ENCODE measurements at places on chromosomes 4 and X. TPM values are rescaled to one million over a fixed set of nuclear protein-coding genes. Genes with fewer than 3 reads are reported as not detected.

REELD1 gene
- 0.29 TPM for total RNA-seq

STPG2 gene
- total RNA-seq: 0.41 TPM

NDP gene
- total RNA-seq: not detected

RHOXF1 gene
- total RNA-seq: 0.72 TPM

LIMCH1 gene
- total RNA-seq: 369 TPM

FHDC1 gene
- total RNA-seq: 25.7 TPM

MAGIX gene
- 7.1 TPM for total RNA-seq

S100G gene
- total RNA-seq: not detected

GATA1 gene
- total RNA-seq: 0.87 TPM

DNA sequence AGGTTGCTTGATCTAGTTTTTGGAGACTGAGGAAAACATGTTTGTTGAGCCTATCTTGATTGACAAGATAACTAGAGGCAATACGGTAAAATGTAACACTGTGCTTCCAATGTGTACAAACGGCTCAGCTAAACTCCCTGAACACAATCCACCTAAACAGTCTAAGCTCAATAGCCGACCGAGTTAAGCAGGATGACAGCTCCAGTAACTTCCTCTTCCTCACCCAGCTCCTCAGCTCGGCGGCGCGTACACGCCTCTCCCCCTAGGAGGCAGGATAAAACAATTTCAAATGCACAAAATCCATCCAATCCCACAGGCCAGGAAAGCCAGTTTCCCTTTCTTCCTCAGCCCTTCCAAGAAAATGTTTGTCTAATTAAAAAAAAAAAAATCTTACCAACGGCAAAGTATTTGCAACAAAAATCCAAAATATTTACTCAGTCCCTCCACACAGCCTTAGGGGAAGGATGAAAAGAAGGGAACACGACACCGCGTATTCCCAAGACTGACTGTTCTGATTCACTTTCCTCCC, 1.0 kb downstream of the CNOT6L start:
- peak; percentile 89 for DNase-seq

- no peak for DNase-seq
These were observed 4.8 kb upstream of the FBXL5 start for GRCh38 chr4:15659768-15660570.

- no peak for DNase-seq
These were observed 568.8 kb downstream of the PPARGC1A start for GRCh38 chr4:23320931-23321587.

DNA sequence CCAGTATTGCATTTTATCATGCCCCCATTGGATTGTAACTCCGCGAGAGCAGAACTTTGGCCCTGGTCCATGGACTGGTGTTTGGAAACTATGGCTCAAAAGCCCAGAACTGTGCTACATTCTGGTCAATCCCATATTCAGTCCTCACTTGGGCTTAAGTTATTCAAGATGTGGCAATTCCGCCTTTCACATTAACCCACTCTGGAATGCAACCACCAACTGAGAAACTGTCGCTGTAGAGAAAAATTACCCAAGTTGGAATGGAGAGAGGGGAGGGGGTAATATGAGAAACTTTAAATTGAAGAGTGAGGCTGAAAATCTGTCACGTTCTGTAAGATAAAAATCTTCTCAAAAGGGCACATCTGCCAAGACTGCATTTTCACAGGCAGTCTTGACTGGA, 189.6 kb upstream of the NHS start:
- no peak for DNase-seq

DNA sequence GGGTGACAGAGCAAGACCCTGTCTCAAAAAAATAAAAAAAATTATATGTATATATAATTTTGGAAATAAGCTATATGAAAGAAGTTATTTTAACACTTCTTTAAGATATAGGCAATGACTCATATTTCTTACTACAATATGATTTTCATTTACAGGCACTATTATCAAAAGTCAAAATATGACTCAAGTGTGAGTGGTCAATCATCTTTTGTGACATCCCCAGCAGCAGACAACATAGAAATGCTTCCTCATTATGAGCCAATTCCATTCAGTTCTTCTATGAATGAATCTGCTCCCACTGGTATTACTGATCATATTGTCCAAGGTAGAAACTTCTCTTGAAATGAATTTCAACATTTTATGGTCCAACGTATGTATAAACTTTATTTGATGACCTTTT, 20.8 kb downstream of the OCIAD1 start:
- DNase-seq: no peak

- peak; percentile 93 for DNase-seq
These were observed at the start of gene PRICKLE3 for GRCh38 chrX:49186125-49187027. TSS of gene PRICKLE3 (minus strand) at chrX:49186373. CDS start at chrX:49186297, 76 bp downstream.

GRCh38 chr4:48212165-48212564, 57.5 kb downstream of the TEC start:
- no peak for DNase-seq

DNA sequence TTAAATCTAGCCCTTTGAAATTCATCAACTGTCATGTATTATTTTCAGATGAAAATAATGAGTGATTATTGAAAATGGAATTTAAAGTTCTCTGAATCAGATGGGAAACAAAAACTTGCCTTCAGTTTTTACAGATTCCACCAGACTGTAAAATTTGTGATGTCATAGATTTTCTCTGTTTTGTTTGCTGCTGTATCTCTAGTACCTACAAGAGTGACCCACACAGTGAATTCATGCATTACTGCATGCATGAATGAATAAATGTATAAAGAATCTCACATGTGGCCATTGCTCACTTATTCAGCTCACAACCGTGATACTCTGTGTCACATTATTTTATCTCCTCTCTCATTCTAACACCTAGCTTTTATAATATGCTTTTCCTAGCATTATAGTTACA, 532.2 kb upstream of the AGA start:
- no peak for DNase-seq

DNA sequence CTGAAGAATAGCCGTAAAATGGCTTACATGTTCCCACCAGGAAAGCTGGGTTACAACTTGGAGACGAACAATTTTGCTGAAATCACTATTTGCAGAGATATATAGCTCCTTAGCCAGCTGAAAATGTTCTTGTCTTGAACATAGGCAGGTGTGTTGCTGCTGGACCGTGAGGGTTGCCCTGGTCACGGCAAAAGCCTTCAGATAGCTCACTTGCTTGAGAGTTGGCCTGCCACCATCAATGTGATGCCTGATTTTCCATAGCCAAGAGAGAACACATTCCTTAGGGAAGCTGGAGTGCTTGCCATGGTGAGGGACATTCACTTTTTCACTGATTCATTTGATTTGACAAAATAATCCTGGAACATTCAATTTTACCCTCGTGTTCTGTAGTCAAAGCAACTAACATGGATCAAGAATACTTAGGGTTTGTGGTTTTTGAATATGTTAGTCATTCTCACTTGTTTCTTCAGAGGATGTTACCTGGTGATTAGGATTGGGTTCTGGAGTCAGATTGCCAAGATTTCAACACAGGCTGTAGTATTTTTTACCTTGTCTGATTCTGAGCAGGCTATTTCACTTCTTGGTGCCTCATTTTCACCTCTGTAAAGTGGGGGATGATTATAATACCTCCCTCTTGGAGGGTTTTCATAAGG, 536.9 kb downstream of the RAPGEF2 start:
- no peak for DNase-seq

DNA sequence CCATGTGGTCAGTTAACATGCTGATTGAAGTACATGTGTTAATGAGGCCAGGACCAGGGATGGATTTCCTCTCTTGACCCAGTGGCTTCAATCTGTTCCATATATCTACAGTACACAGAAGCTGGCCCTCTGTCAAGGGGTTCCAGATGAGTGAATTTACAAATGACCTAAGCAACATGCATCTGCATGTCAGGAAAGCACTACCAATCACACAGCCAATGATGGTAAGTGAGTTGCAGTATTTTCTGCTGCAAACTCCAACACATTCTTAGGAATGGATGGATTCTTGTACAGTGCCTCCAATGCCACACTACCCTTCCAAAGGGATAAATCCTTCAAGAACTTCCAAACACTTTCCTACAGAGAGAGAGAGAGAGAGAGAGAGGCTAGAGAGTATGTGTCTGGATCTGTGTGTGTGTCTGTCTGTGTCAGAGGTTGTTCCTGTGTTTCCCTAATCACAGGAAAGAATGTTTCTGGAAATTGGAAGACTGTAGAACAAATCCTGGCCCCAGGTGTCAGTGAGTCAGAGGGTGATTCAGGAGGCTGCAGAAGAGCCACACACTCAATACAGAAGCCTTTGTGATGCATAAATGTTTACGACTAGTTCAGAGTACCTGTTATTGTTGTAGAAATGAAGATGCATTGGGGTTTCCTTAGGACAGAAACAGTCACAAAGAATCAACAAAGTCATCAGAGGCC, 107.5 kb downstream of the GUCY2F start:
- no peak for DNase-seq

DNA sequence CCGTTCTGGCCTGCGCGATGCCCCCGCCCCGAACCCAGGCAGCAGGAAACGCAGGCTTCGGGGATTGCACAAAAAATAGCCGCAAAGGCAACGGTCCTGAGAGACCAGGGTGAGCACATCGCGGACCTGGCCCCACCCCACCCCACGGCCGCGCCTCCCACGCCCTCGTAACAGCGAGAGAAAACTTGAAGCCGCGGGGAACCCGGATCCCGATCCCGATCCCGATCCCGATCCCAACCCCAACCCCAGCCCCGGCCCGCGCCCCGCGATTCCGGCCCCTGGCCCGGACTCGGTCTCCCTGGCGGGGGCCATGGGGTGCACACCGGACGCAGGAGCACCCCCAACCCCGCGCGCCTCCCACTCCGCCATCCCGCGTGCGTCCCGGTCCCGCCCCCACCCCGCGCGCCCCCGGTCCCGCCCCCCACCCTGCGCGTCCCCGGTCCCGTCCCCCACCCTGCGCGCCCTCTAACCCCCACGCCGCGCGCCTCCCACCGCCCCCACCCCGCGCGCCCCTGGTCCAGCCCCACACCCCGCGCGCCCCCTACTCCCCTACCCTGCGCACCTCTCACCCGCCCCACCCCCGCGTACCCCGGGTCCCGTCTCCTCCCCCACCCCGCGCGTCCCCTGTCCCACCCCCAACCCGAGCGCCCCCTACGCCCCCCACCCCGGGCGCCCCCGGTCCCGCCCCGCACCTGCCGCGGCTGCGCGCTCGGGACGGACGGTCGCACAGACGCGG, 29.0 kb downstream of the NOP14 start:
- peak; percentile 86 for DNase-seq

DNA sequence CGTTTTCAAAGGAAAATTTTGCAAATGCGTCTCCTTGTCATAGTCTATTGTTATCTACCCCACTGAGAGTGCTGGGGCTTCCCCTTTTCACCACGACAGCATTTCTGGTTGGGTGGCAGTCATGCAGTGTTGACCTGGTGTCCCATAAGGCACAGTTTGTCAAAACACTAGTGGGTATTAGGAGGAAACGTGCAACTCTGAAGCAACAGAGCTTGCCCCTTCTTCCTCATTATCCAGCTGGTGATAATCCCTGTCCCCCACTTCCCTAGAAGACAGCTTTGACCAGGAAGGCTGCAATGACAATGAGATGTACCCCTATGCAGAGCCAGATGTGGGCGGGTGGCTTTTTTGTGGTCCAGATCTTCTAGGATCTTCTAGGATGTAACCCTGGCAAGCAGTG, 1.8 kb downstream of the TBC1D1 start:
- DNase-seq: no peak

Data from upper lobe of right lung (tissue), 1 donor.